Liver (tissue), 10 donors: ENCODE measurements at places on chromosomes 6 and 20. TPM values are rescaled to one million over a fixed set of nuclear protein-coding genes. Genes with fewer than 3 reads are reported as not detected.

The ID1 gene
- total RNA-seq: 46.4 TPM

The PPDPF gene
- 25.5 TPM for total RNA-seq

The DEF6 gene
- total RNA-seq: 6.3 TPM

The HTR1E gene
- total RNA-seq: not detected

The INSM1 gene
- total RNA-seq: not detected

The ABHD16B gene
- not detected for total RNA-seq

The NQO2 gene
- 124 TPM for total RNA-seq

The ADGRF5 gene
- 4.9 TPM for total RNA-seq

The OR12D3 gene
- not detected for total RNA-seq

The CDKAL1 gene
- 9.8 TPM for total RNA-seq

- H3K27me3 ChIP-seq: no peaks in the 10 kb centered on the region
- no peaks in the 10 kb centered on the region for H3K36me3 ChIP-seq
- no peak for DNase-seq
- no peak overlapping the region for H3K4me3 ChIP-seq
Observed at GRCh38 chr20:45545754-45546453, 1.3 kb downstream of the EPPIN start.

DNA sequence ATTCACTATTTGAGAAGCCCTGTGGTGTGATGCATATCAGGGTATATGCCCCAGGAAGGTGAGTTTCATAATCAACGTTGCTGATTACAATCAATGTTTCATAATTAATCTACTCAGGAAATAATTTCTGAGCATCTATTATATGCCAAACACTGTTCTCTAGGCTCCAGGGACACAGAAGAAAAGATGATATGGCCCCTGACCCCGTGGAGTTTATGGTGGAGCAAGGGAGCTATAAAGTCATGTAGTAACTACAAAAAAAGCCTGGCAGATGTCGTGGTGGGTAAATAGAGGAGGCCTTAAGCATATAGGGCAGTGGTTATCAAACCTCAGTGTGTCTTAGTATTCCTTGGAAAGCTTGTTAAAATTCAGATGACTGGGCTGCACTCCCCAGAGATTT is 40.1 kb upstream of the BCAS1 start:
- DNase-seq: no peak
- H3K36me3 ChIP-seq: no peaks in the 10 kb centered on the region
- H3K4me3 ChIP-seq: no peak overlapping the region
- no peak overlapping the region for H3K27ac ChIP-seq
- no peaks in the 10 kb centered on the region for H3K27me3 ChIP-seq
- peaks cover 51% of the 10 kb centered on the region for H3K4me1 ChIP-seq

DNA sequence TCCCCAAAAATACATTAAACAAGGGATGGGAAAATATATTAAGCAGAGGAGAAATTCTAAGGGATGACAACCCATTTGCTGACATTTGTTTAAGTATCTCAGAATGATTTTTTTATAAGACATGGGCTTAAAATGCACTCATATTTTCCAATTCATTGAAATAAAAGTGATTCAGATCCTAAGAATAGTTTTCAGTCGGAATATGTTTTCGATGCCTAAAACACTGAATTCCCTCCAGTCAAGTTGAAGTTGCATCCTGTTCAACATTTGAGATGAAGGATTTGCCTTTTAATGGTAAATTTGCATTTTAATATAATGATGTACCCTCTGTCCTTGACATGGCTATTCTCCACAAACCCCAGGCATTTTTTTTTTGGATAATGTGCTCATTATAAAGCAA is 79.3 kb downstream of the PTCHD4 start:
- DNase-seq: no peak
- no peak overlapping the region for H3K4me3 ChIP-seq
- no peak overlapping the region for H3K27ac ChIP-seq
- no peaks in the 10 kb centered on the region for H3K36me3 ChIP-seq
- no peaks in the 10 kb centered on the region for H3K27me3 ChIP-seq
- no peaks in the 10 kb centered on the region for H3K4me1 ChIP-seq

DNA sequence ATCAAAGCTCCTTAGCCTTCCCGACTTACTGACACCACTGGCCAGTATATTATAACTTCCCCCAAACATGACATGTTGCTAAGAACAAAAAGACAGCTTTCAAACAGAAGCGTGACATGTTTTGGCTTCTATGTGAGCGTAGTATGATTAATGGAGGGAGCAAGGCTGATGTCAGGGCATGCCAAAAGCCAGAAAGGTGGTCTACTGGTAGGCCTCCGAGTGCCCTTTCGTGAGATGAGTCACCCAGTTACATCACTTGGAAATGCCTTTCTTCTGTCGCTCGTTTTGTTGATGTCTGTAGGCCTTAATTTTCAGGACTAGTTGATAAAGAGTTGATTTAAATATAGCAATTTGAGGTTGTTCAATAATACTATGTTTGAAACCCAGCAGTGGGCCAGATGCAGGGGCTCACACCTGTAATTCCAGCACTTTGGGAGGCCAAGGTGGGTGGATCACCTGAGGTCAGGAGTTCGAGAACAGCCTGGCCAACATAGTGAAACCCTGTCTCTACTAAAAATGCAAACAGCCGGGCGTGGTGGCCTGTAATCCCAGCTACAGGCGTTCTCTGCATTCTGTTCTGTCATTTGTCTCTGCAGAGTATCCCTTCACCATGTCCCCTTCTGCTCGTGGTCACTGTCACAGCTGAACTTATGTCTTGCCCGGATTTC is 53.3 kb downstream of the CNKSR3 start:
- peaks cover 29% of the 10 kb centered on the region for H3K4me1 ChIP-seq
- H3K36me3 ChIP-seq: no peaks in the 10 kb centered on the region
- no peak overlapping the region for H3K4me3 ChIP-seq
- H3K27me3 ChIP-seq: no peaks in the 10 kb centered on the region

DNA sequence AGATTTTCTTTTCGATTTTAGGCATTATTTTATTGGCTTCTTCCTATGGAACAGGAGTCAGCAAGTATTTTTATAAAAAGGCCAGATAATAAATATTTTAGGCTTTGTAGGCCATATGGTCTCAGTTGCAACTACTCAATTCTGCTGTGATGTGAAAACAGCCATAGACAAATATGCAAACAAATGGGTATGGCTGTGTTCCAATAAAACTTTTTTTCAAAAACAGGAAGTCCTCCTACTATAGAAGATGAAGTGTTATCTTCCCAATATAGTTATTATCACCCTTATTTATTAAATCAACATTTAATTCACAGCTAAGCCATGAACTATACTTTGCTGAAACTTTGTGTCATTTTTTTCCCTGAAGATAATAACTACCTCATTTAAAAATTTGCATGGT is 57.2 kb downstream of the CHD6 start:
- H3K27ac ChIP-seq: no peak overlapping the region
- no peaks in the 10 kb centered on the region for H3K4me1 ChIP-seq
- H3K36me3 ChIP-seq: no peaks in the 10 kb centered on the region
- no peak for DNase-seq
- H3K4me3 ChIP-seq: no peak overlapping the region

GRCh38 chr6:31871046-31871659 is 7.6 kb downstream of the SLC44A4 start:
- no peaks in the 10 kb centered on the region for H3K4me1 ChIP-seq
- H3K27me3 ChIP-seq: no peaks in the 10 kb centered on the region
- no peak overlapping the region for H3K27ac ChIP-seq
- H3K36me3 ChIP-seq: no peaks in the 10 kb centered on the region
- no peak for DNase-seq

DNA sequence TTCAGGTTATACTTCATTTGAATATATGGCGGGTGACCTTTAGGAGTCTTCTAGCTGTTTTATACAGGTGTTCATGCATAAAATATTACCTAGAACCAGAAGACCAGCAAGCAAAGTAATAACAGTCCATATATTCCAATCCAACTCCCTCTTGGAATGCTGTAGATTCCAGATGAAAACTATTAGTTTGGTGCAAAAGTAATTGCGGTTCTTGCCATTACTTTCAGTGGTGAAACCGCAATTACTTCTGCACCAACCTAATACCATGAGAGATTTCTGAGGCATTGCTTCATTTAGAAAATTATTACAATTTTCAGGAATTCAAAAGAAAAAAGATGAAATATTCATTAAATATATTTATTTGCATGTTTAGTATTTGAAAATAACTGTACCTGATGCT is 62.6 kb downstream of the FAM83B start:
- H3K4me3 ChIP-seq: no peak overlapping the region
- no peak overlapping the region for H3K27ac ChIP-seq
- no peaks in the 10 kb centered on the region for H3K4me1 ChIP-seq
- no peaks in the 10 kb centered on the region for H3K36me3 ChIP-seq
- DNase-seq: no peak

GRCh38 chr6:56349194-56349593 is 101.8 kb upstream of the COL21A1 start:
- H3K4me3 ChIP-seq: no peak overlapping the region
- no peak for DNase-seq
- H3K4me1 ChIP-seq: no peaks in the 10 kb centered on the region
- no peaks in the 10 kb centered on the region for H3K36me3 ChIP-seq

GRCh38 chr6:116528780-116529179 is 16.7 kb downstream of the TRAPPC3L start:
- H3K27me3 ChIP-seq: no peaks in the 10 kb centered on the region
- H3K36me3 ChIP-seq: no peaks in the 10 kb centered on the region
- DNase-seq: no peak
- H3K4me1 ChIP-seq: no peaks in the 10 kb centered on the region
- no peak overlapping the region for H3K27ac ChIP-seq

- H3K4me3 ChIP-seq: no peak overlapping the region
- DNase-seq: no peak
- H3K27me3 ChIP-seq: no peaks in the 10 kb centered on the region
- H3K36me3 ChIP-seq: no peaks in the 10 kb centered on the region
Observed at GRCh38 chr6:45541934-45542333, 164.2 kb upstream of the SUPT3H start.

DNA sequence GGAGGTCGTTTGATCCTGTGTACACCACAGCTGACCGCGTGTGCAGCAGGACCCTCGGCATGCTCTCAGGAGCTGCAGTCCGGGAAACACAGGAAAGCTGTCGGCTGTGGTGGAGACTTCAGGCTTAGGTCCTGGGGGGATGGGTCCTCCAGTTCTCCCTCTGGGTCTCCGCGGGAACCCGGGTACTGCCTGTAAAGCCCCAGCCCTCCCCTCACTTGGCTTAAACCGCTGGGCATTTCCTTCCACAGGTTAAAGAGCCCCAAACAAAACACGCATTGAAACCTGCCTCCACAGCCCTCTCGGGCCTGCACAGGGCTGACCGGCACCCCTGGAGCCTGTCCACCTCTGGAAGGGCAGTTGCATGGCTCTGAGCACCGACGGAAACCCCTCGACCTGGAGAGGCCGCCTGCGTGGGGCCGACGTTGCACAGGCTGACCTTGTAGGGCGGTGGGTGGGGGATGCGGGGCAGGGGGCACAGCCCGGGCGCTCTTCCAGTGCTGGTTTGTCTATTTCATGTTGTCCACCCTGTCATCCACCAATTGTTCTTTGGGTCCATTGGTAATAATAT is 59.1 kb downstream of the DACT2 start:
- no peak for DNase-seq
- no peaks in the 10 kb centered on the region for H3K36me3 ChIP-seq
- peak overlapping the region; percentile 82 for H3K27ac ChIP-seq
- no peak overlapping the region for H3K4me3 ChIP-seq

DNA sequence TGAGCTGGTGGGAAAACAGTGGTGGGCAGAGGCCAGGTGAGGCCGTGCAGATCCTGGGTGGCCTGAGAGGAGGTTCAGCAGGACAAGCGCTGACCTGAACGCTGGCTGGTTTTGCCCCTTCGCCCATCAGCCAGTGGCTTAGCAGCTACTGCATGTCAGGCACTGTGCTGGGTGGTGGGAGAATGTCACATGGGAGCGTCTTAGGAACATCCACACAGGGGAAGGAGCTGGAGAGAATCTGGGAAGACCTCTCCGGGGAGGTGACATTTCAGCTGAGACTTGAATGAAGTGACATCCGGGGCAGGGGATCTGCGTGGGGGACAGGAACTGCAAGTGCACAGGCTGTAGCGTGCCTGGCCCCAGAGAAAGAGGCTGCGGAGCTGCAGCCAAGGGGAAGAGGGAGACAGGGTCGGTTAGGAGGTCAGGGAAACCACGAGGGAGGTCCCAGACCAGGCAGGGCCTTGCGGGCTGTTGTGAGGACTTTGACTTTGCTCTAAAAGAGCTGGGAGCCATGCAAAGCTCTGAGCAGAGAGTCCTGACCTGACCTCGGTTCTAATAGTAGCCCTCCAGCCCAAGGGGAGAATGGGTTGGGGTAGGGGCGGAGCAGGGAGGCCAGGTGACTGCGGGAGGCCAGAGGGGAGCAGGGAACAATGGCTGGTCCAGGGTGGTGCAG is 156.8 kb upstream of the PTPN1 start:
- no peaks in the 10 kb centered on the region for H3K36me3 ChIP-seq
- no peaks in the 10 kb centered on the region for H3K27me3 ChIP-seq
- no peak for DNase-seq
- H3K4me1 ChIP-seq: peaks cover 2% of the 10 kb centered on the region

GRCh38 chr6:111890988-111891387 is 17.7 kb upstream of the FYN start:
- no peak overlapping the region for H3K27ac ChIP-seq
- H3K4me1 ChIP-seq: no peaks in the 10 kb centered on the region
- DNase-seq: no peak
- no peak overlapping the region for H3K4me3 ChIP-seq
- no peaks in the 10 kb centered on the region for H3K27me3 ChIP-seq

DNA sequence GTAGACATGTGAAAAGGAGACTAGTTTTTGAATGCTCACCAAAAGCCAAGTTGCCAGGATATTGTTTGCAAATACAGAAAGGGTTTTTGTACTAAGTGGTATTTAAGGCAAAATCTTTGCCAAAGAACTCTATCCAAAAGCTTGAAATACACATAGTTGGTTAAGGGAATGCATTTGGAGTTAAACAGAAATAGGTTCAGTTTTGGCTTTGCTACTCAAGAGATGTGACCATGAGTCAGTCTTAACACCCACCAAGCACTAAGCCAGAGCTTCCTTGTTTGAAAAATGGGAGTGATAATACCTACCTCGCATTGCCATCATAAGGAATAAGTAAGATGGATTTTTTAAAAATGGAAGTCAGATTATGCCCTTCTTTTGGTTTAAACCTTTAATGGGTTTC is 191.7 kb upstream of the LAMP5 start:
- H3K36me3 ChIP-seq: no peaks in the 10 kb centered on the region
- no peak for DNase-seq
- no peak overlapping the region for H3K27ac ChIP-seq
- no peaks in the 10 kb centered on the region for H3K4me1 ChIP-seq
- H3K4me3 ChIP-seq: no peak overlapping the region
- H3K27me3 ChIP-seq: no peaks in the 10 kb centered on the region

DNA sequence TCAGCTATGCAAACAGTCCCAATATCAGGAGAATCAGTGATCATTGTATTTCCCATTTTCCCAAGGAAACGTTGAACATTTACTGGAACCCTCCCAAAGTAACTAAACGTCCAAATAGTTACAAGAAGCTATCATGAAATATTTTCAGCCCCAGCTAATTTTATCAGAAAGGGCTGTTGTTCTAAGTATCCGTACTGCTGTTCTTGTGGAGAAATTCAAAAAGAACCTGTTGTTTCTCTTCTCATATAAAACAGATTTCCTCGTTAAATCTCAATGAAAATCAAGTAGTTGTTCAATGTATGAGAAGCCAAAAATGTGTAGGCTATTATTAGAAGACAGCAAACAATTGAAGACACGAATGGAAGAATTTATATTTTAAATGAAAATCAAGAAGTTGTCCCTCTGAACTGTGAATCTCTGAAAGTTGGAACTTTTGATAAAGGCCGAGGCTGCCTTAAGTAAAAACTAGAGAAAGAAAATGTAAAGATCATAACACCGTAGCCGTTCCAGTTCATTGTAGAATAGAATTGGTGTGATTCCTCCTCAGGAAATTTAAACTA is 107.7 kb downstream of the HFE start:
- peaks cover 14% of the 10 kb centered on the region for H3K4me1 ChIP-seq
- peak overlapping the region; percentile 43 for H3K4me3 ChIP-seq
- H3K27ac ChIP-seq: peak overlapping the region; percentile 65
- no peaks in the 10 kb centered on the region for H3K27me3 ChIP-seq
